ENCODE measurements at places on chromosomes 16 and 17.

DNA sequence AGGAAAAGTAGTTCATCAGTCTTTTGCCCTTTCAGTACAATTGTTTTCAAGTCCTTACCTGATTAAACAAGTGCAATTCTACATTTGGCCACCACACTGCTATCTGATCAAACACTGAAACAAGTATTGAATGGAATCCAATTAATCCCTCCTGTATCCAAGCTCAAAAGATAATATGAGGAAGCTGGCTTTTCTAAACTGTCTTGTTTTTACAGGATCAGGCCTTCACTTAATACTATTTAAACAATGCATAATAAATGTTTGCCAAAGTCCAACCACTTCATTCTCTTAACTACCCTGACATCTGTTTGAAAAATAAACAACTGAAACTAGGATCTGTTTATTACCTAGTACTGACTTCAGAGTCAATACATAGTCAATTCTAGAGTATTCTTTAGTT lies 131.6 kb downstream of the MRTFB start:
- DNase-seq: no peak

- DNase-seq: no peak
These were observed 61.8 kb upstream of the ENDOV start for GRCh38 chr17:80352991-80353665.

GRCh38 chr16:67661101-67661761 lies 471 bp downstream of the PARD6A start:
- DNase-seq: no peak

GRCh38 chr17:81298325-81298990 lies 3.4 kb upstream of the SLC38A10 start:
- no peak for DNase-seq

DNA sequence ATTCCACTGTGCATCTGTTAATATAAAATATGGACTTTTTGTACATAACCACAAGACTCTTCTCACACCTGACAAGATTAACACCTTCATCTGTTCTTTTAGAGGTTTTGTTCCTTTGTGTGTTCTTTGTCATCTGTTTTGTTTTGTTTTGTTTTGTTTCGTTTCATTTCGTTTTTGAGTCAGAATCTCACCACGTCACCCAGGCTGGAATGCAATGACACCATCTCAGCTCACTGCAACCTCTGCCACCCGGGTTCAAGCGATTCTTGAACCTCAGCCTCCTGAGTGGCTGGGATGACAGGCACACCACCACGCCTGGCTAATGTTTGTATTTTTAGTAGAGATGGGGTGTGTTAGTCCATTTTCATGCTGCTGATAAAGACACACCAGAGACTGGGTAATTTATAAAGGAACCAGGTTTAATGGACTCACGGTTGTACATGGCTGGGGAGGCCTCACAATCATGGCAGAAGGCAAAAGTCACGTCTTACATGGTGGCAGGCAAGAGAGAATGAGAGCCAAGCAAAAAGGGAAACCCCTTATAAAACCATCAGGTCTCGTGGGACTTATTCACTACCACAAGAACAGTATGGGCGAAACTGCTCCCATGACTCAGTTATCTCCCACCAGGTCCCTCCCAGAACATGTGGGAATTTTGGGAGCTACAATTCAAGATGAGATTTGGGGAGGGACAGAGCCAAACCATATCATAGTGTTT lies 22.3 kb downstream of the C16orf90 start:
- DNase-seq: no peak

GRCh38 chr16:18841833-18842525 lies 40.6 kb upstream of the ARL6IP1 start:
- DNase-seq: no peak

DNA sequence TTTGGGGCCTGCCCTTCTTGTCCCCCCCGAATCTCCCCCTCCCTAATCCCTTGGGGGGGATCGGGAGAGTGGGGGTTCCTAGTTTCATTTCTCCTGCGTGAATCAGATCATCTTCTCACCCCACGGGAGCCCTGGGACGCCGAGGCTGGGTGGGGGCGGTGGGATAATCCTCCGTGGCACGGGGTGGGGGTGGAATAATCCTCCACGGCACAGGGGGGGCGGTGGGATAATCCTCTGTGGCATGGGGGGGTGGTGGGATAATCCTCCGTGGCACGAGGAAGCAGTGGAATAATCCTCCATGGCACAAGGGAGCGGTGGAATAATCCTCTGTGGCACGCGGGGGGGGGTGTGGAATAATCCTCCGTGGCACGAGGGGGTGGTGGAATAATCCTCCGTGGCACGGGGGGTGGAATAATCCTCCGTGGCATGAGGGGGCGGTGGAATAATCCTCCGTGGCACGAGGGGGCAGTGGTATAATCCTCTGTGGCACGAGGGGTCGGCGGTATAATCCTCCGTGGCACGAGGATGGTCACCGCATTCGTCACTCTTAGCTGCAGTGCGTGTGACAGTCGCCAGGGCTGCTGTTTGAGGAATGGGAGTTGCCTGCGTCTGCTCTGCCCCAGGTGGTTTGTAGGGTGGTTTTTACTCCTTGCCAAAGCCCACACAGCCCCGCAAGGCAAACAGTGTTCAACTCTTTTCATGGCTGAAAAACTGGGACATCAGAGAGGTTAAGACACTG lies 156.9 kb downstream of the LAT start:
- no peak for DNase-seq

GRCh38 chr17:59561042-59561441 lies 4.4 kb upstream of the DHX40 start:
- DNase-seq: no peak

- DNase-seq: no peak
These were observed 81.8 kb upstream of the DNAJA2 start for GRCh38 chr16:47055136-47055885.

- DNase-seq: no peak
These were observed 165.5 kb upstream of the TBX2 start for GRCh38 chr17:61233991-61234750.

- DNase-seq: no peak
These were observed 24.8 kb downstream of the KRT23 start for GRCh38 chr17:40912486-40913210.

DNA sequence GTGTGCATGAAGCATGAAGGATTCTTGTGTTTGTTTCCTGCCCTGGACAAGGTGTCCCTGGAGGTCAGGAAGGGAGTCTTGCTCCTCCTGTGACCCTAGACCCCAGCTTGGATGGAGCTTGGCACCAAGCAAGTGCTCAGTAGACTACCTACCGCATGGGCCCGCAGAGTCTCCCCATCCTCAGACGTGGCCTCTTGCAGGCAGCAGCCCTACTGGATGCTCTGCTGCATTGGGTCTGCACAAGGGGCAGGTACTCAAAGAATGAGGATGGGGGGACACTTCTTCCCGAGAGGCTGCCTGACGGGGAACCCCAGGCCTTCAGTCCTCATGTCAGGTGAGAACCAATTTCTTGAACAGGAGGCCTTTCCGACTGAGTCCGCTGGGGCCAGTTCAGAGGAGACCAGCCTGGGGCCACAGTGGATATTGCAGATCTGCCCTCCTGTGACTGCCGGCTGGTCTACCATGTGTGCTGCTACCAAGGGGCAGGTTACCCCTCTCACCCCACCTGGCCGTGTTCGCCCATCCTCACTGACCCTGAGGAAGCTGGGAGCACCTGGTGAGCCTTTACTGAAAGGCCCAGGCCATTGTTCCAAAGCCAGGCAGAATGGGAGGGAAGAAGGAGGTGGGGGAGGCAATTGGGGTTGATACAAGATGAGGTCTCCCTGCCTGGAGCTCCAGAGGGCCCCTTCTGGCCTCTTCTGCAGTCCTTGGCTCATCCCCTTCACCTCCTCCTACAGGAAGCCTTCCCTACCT lies 206.3 kb downstream of the RAB11FIP4 start:
- no peak for DNase-seq

GRCh38 chr17:39740357-39741111 lies 2.8 kb downstream of the GRB7 start:
- DNase-seq: no peak

- no peak for DNase-seq
These were observed 345.4 kb downstream of the PMP22 start for GRCh38 chr17:14919631-14920213.

DNA sequence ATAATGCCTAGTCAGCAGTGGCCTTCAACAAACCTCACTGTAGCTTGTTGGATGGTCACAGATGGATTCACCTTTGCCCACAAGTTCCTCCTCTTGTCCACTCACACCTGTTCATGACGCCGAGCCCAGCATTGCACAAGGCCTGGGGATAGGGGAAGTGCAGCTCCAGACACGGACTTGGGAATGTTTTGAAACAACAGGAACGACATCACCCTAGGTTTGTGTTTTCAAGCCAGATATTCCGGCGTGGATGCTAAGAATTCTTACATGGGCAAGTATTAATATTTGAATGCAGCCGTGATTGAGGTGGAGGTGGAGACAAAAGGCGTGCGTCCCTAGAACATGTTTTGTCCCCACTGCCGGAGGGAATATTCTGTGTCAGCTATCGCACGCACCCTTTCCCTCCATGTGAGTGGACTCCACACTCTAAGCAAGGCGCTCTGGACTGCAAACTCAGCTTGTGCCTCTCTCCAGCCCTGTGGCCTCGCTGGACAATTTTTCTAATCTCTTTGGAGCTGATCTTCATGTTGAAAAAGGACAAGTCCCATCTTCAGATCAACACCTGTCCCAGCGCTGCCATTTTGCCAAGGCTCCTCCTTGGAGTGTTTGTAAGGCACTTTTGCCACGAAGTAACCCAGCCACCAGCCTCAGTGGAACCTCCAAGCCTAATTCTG lies 2.0 kb upstream of the BANP start:
- no peak for DNase-seq

GRCh38 chr17:6446516-6447100 lies 2.4 kb downstream of the PIMREG start:
- DNase-seq: no peak

DNA sequence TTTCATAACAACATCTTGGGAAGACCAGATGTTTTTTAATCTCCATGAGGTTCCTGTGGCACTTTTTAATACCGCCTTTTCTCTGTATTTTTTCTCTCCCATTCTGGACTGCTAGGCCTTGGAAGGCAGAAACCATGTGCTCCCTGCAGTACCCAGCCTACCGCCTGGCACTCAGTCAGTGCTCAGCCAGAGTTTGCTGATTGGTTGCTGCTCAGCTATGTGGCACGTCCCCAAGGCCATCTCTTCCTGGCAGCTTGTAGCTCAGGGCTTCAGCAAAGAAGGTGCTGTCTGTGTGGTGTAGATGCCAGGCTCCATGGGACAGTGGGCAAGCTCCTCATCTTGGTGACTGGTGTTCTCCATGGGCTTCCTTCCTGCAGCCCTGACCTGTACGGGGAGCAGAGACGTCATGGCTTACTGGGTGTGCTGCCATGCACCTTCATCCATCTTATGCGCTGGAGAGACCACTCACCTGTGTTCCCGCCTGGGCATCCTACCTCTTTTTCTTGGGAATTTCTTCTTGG lies 86.7 kb downstream of the CLEC16A start:
- DNase-seq: no peak

GRCh38 chr17:1865252-1866037 lies 35.6 kb downstream of the RPA1 start:
- no peak for DNase-seq

DNA sequence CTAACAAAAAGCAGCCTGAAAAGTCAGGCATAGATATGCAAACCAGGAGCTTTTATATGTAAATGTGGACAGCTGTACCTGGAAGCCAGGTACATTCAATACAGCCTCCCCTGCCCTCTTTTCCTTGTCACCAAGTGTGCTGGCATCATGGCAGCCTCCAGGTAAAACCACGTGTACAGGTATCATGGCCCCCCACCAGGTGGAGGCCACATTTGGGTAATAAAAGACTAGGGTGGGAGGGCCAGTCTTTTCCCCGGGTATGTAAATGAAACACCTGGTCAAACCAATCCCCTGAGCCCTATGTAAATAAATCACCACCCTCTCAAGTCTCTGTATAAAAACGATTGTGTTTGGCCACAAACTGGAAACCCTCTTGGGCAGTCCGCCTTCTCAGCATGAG lies 226.4 kb upstream of the GOT2 start:
- no peak for DNase-seq

DNA sequence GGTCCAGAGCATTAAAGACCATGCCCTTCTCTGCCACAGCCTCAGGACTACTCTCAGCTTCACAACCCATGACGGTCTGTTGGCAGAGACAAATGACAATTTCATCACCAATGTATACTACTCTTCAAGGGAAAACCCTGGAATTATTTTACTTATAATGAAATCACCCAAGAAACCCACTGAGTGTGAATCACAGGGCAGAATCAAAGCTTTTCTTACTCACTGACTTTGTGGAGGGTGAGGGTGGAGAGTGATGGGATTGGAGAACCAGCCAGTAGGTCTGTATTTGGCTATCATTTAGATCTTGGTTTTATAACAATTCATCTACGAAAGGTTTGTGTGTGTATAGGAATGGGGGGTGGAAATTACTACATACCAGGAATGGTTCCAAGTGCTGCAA lies 442.6 kb downstream of the SHISA9 start:
- no peak for DNase-seq

GRCh38 chr17:63478814-63479494 lies 2.1 kb downstream of the ACE start:
- DNase-seq: peak; percentile 28

DNA sequence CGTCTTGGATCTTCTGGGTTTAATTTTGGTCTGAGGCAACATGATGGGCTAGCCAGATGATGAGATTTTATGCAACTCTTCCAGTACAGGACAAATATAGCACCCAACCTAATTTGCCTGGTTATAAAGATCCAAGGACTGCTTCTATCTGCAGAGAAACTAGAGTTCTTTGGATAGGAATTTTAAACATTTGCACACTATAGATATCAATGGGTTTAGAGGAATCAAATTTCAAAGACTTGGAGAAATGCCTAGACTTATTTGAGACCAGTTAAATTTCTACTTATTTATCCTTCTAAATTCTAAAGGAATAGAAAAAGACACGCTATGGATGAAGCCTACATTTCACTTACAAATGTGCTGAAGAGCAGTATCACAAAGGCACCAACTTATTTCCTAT lies 12.6 kb downstream of the PMFBP1 start:
- DNase-seq: no peak

DNA sequence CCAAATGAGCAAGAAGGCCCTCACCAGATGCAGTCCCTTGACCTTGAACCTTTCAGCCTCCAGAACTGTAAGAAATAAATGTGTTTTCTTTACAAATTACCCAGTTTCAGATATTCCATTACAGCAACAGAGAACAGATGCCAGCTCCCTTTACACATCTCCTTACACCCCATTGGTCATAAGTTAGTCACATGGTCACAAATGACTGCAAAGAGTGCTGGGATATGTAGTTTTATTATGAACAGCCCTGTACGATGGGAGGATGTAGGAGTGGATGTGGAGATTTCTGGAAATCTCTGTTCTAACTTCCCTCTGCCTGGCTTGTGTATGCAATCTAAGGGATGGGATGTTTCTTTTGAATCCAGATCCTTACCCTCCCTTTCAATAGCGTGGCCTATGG lies 13.3 kb upstream of the RPL38 start:
- no peak for DNase-seq

- no peak for DNase-seq
These were observed 2.0 kb downstream of the ZNF319 start for GRCh38 chr16:57998486-57998885.

DNA sequence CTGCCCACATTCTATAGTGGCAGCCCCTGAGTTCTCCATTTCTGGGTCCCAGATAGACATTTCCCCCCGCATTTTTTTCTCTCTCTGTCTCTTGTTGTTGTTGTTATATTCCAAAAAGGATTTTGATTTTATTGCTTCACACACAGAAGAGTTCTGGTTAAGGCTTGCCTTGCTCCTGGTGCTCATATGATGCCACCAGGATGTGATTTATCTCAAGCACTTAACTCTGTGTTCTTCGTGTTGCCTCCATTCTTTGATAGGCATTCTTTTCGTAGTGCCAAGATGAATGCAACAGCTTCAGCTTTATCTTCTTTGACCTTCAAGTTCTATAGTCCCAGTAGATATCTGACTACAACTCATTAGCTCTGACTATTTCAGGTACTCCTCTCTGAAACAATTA lies 9.1 kb downstream of the ITGA3 start:
- DNase-seq: no peak

- no peak for DNase-seq
These were observed 191.8 kb downstream of the PRKCA start for GRCh38 chr17:66494023-66494803.

All from stimulated activated CD8-positive, alpha-beta memory T cell treated with anti-CD3 and anti-CD28 coated beads, Interleukin-4, amount 100 ng/mL, for 1 hour (primary cell).